ENCODE measurements at places on chromosomes 1 and 21. TPM values are rescaled to one million over a fixed set of nuclear protein-coding genes. Genes with fewer than 3 reads are reported as not detected.

PSRC1 gene
- 0.17 TPM for total RNA-seq

DNA sequence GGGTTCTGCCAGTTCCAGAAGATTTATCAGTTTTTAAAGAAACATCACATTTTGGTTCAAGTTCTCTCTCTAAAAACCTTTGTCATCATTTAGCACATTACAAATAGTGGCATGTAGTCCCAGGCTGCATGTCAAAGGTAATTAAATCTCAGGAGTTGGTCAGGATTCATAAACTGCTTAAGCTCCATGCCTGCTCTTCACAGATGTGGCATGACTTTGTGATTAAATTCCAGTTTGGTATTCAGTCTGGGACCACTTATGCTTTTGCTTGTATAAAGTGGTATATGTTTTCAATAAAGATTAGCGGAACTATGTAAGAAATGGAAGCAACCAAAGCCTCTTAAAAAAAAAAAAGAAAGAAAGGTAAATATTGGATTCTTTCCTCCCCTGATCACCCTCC, 408.0 kb downstream of the DISC1 start:
- no peaks in the 10 kb centered on the region for H3K27me3 ChIP-seq
- H3K36me3 ChIP-seq, result no peaks in the 10 kb centered on the region
- H3K4me1 ChIP-seq, result no peaks in the 10 kb centered on the region
- H3K4me3 ChIP-seq, result no peak overlapping the region
- H3K27ac ChIP-seq, result no peak overlapping the region

DNA sequence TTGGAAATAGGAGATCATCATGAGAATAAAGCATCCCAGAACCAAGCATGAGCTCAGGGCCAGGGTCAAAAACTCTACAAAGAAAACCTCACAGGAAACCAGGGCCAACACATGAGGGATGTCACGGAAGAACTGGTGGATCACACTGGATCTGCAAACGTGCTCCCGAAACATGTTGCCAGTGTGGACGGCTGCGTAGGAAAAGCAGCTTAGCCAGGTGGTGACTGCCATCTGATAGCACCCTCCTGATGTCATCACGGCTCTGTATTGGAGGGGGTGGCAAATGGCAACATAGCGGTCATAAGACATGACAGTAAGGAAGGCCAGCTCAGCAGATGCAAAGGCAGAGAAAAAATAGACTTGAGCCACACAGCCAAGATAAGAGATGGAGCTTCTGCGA, 20.9 kb downstream of the OR14I1 start:
- H3K4me1 ChIP-seq, result no peaks in the 10 kb centered on the region
- DNase-seq, result no peak
- no peaks in the 10 kb centered on the region for H3K36me3 ChIP-seq
- no peaks in the 10 kb centered on the region for H3K27me3 ChIP-seq

GRCh38 chr1:108716437-108717230, 3.9 kb downstream of the FNDC7 start:
- DNase-seq, result no peak
- no peaks in the 10 kb centered on the region for H3K4me1 ChIP-seq
- no peaks in the 10 kb centered on the region for H3K27me3 ChIP-seq
- no peak overlapping the region for H3K4me3 ChIP-seq
- H3K36me3 ChIP-seq, result no peaks in the 10 kb centered on the region

UBL4B gene
- not detected for total RNA-seq

RTCA gene
- 41.4 TPM for total RNA-seq

OPTC gene
- total RNA-seq, result not detected

- H3K36me3 ChIP-seq, result no peaks in the 10 kb centered on the region
- no peak for DNase-seq
Measured at GRCh38 chr1:38088366-38088765, 41.8 kb upstream of the POU3F1 start.

- H3K4me1 ChIP-seq, result no peaks in the 10 kb centered on the region
- DNase-seq, result no peak
- no peak overlapping the region for H3K4me3 ChIP-seq
- no peaks in the 10 kb centered on the region for H3K27me3 ChIP-seq
- peaks cover 42% of the 10 kb centered on the region for H3K36me3 ChIP-seq
- no peak overlapping the region for H3K27ac ChIP-seq
Measured at GRCh38 chr21:36246080-36246631, 73.8 kb upstream of the MORC3 start.

DNA sequence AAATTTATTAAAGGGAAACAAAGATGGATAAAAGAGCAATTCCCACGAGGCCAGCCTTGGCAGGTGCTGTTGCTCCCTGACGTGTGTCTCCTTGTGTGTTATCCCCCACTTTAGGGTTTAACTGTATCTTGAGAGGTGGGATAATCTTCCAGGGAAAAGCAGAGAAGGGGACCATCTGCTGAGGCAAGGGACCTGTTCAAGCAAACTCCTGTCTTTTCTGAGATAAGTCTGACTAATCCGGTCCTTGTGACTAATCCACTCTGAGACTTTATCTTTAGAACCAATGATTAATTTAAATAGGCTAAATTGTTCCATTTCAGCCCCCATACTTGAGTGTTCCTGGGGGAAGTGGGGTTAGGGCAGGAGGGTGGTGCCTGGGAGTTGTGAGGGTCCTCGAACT, 163.6 kb downstream of the CAMTA1 start:
- no peak overlapping the region for H3K27ac ChIP-seq
- DNase-seq, result no peak
- no peaks in the 10 kb centered on the region for H3K36me3 ChIP-seq
- H3K4me1 ChIP-seq, result no peaks in the 10 kb centered on the region

GRCh38 chr1:62336638-62336994, 17.4 kb upstream of the KANK4 start:
- H3K27me3 ChIP-seq, result no peaks in the 10 kb centered on the region
- no peak overlapping the region for H3K4me3 ChIP-seq
- H3K27ac ChIP-seq, result no peak overlapping the region

- DNase-seq, result no peak
- no peak overlapping the region for H3K4me3 ChIP-seq
- peaks cover 31% of the 10 kb centered on the region for H3K4me1 ChIP-seq
- H3K36me3 ChIP-seq, result no peaks in the 10 kb centered on the region
- H3K27me3 ChIP-seq, result peaks cover 27% of the 10 kb centered on the region
- no peak overlapping the region for H3K27ac ChIP-seq
Measured at GRCh38 chr1:220878191-220879075, 810 bp upstream of the HLX start.

- H3K27ac ChIP-seq, result no peak overlapping the region
- no peaks in the 10 kb centered on the region for H3K4me1 ChIP-seq
- no peak overlapping the region for H3K4me3 ChIP-seq
- no peak for DNase-seq
- H3K36me3 ChIP-seq, result no peaks in the 10 kb centered on the region
Measured at GRCh38 chr1:118767971-118768370, 220.2 kb downstream of the TBX15 start.

GRCh38 chr21:26366781-26367180, 196.2 kb upstream of the APP start:
- no peak for DNase-seq
- H3K4me3 ChIP-seq, result no peak overlapping the region
- no peak overlapping the region for H3K27ac ChIP-seq
- H3K36me3 ChIP-seq, result no peaks in the 10 kb centered on the region
- no peaks in the 10 kb centered on the region for H3K27me3 ChIP-seq

SLC44A5 gene
- 3.0 TPM for total RNA-seq

DNA sequence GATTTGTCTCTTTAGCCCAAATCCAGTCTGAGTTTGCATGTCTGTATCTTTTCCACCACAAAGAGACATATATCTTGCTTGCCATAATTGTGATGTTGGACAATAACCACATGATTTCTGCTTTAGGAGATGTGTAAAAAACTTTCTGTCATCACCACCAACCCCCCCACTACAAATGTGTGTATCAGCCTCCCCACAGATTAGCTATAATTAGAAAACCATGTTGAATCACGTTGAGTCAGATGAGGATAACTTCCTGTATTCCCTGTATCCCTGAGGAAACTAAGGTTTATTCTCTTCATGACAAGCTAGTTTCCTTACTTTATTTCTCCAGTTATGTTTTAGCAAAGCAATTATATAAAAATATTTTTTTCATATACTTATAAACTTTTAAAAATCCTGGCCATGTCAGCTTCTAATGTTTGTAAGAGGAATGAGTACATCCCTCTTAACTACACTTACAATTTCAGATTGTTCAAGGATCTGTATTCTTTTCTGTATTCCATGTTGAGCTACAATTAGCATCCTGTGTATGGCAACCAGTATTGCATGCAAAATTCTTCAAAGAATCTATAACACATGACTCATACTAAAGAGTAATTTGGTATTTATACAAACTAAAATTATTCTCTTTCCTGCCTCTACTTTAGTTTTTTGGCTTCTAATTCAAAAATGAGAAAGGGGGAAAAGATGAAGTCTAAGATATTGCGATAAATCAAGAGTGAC, 143.0 kb downstream of the FMN2 start:
- no peaks in the 10 kb centered on the region for H3K4me1 ChIP-seq
- DNase-seq, result no peak
- H3K4me3 ChIP-seq, result no peak overlapping the region

- H3K4me1 ChIP-seq, result peaks cover 17% of the 10 kb centered on the region
- DNase-seq, result no peak
- no peaks in the 10 kb centered on the region for H3K36me3 ChIP-seq
- H3K4me3 ChIP-seq, result no peak overlapping the region
- no peaks in the 10 kb centered on the region for H3K27me3 ChIP-seq
Measured at GRCh38 chr1:229068270-229068987, 202.5 kb upstream of the RAB4A start.

DNA sequence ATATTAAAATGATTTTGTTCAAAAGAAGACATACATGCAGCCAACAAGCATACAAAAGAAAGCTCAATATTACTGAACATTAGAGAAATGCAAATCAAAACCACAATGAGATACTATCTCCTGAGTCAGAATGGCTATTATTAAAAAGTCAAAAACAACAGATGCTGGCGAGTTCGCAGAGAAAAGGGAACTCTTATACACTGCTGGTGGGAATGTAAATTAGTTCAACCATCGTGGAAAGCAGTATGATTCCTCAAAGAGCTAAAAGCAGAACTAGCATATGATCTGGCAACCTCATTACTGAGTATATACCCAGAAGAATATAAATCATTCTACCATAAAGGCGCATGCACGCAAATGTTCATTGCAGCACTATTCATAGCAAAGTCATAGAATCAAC, 126.0 kb upstream of the HMCN1 start:
- H3K4me1 ChIP-seq, result peaks cover 7% of the 10 kb centered on the region
- H3K36me3 ChIP-seq, result no peaks in the 10 kb centered on the region
- H3K27ac ChIP-seq, result no peak overlapping the region
- no peak overlapping the region for H3K4me3 ChIP-seq

- H3K36me3 ChIP-seq, result no peaks in the 10 kb centered on the region
- H3K27ac ChIP-seq, result no peak overlapping the region
- H3K27me3 ChIP-seq, result no peaks in the 10 kb centered on the region
- H3K4me3 ChIP-seq, result no peak overlapping the region
Measured at GRCh38 chr1:222018041-222018440, 276.2 kb upstream of the DUSP10 start.

GBP5 gene
- total RNA-seq, result 76.3 TPM

DCST2 gene
- 4.1 TPM for total RNA-seq

DNA sequence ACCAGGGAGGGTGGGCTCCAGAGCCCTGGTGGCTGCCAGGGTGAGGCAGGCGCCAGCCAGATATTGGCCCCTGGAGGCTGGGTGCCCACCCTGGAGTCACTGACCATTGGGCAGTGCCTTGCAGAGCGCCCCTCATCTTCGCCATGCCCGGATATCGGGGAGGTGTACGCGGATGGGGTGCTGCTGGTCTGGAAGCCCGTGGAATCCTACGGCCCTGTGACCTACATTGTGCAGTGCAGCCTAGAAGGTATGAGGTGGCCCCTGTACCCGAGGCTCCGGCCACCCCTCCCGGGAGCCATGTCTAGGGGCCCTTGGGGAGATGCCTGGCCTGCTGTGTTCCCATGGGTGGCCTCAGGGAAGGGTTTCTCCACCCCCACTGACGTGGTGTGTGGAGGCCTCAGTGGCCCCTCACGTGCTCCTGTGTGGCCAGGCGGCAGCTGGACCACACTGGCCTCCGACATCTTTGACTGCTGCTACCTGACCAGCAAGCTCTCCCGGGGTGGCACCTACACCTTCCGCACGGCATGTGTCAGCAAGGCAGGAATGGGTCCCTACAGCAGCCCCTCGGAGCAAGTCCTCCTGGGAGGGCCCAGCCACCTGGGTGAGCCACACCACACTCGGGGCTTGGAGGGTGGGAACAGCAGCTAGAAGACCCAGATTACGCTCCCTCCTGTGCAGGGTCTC, 30.9 kb downstream of the TRIM11 start:
- DNase-seq, result no peak
- H3K27me3 ChIP-seq, result no peaks in the 10 kb centered on the region
- no peak overlapping the region for H3K27ac ChIP-seq

TSPAN1 gene
- total RNA-seq, result not detected

DNA sequence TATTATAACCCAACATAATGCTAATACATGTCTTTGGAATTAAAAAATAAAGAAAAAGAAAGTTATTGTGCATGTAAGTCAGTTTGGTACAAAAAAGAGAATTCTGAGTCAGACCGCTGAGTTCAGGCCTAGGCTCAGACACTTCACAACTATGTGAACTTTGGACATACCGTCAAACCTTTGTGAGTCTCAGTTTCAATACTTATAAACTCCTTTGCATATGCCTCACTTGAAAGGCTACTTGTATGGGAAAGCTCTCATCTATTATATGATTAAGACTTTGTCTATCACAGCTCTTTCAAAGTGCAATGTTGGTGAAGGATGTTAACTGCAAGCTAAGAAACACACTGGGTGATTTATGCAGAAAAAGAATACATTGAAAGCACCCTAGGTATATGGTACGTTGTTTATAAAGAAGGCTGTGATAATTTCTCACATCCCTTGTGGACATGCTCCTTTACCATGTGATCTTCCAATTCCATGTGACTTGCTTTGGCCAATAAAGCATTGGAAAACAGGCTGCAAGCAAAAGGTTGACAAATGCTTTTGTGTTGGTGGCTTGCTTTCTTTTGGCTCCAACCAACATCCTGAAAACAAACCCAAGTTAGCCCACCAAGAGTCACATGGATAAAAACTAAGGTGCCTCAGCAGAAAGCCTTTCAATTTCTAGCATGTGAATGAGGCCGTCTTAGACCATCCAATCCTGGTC, 49.6 kb downstream of the INTS7 start:
- no peaks in the 10 kb centered on the region for H3K27me3 ChIP-seq
- no peak for DNase-seq
- H3K4me1 ChIP-seq, result no peaks in the 10 kb centered on the region
- H3K4me3 ChIP-seq, result no peak overlapping the region
- peaks cover 11% of the 10 kb centered on the region for H3K36me3 ChIP-seq
- no peak overlapping the region for H3K27ac ChIP-seq

DNA sequence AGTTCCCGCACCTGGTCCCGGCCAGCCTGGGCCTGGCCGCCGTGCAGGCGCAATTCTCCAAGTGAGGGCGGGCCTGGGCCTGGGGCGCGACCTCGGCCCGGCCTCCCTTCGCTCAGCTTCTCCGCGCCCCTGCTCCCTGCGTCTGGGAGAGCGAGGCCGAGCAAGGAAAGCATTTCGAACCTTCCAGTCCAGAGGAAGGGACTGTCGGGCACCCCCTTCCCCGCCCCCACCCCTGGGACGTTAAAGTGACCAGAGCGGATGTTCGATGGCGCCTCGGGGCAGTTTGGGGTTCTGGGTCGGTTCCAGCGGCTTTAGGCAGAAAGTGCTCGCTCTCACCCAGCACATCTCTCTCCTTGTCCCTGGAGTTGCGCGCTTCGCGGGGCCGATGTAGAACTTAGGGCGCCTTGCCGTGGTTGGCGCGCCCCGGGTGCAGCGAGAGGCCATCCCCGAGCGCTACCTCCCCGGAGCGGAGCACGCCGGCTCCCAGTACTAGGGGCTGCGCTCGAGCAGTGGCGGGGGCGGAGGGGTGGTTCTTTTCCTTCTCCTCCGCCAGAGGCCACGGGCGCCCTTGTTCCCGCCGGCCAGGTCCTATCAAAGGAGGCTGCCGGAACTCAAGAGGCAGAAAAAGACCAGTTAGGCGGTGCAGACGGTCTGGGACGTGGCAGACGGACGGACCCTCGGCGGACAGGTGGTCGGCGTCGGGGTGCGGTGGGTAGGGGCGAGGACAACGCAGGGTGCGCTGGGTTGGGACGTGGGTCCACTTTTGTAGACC, 1.2 kb downstream of the OLIG1 start:
- no peak overlapping the region for H3K27ac ChIP-seq
- peaks cover 35% of the 10 kb centered on the region for H3K27me3 ChIP-seq
- no peaks in the 10 kb centered on the region for H3K36me3 ChIP-seq
- H3K4me1 ChIP-seq, result peaks cover 15% of the 10 kb centered on the region

Data from CD4-positive, alpha-beta memory T cell (primary cell).